ENCODE measurements at places on chromosomes 7 and 10.

- no peak for DNase-seq
Measured at GRCh38 chr10:89171263-89171872, 35.7 kb downstream of the CH25H start.

- no peak for DNase-seq
Measured at GRCh38 chr10:12644380-12645144, 295.2 kb downstream of the CAMK1D start.

DNA sequence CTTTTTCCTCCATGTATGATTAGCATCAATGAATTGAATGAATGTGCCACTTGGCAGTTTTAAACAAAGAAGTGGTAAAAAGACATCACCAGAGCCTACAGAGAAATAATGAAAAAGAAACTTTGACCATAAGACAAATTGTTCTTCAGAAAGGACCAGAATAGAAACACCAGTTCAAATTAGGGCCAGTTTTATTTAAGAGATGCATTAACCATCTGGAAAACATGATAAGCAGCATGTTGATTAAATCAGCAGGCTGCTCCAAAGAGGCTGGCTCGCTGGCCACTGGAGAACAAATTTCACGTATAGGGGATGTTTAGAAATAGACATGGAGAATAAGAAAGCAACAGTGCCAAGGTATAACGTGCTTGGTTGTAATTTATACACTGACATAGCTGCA, 242.3 kb upstream of the AOAH start:
- no peak for DNase-seq

DNA sequence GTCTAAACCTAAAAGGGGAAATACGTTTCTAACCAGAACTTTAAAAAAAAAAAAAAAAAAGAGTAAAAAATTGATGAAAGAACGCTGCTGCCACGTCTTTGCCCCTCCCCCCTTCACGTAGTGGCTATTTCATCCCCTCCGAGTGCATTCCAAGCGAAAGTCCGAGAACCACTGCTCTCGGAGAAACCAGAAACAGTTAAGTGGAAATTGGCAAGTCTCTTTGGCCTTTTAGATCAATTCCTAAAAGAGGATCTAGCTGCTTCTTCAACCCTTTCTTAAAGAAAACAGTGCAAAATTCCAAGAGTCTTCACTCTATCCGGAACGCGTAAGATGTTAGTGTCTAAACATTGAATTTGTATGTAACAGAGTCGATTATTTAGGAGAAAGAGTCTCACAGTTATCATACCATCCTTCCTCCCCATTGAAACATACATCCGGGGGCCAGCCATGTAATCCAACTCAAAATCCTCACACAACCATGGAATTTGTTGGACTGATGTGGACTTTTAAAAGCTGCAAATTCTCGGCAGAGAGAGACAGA, 1.1 kb downstream of the P4HA1 start:
- peak; percentile 38 for DNase-seq

GRCh38 chr7:82404652-82405051, 38.9 kb downstream of the CACNA2D1 start:
- DNase-seq: no peak

- no peak for DNase-seq
Measured at GRCh38 chr7:13279854-13280435, 592.5 kb downstream of the ARL4A start.

DNA sequence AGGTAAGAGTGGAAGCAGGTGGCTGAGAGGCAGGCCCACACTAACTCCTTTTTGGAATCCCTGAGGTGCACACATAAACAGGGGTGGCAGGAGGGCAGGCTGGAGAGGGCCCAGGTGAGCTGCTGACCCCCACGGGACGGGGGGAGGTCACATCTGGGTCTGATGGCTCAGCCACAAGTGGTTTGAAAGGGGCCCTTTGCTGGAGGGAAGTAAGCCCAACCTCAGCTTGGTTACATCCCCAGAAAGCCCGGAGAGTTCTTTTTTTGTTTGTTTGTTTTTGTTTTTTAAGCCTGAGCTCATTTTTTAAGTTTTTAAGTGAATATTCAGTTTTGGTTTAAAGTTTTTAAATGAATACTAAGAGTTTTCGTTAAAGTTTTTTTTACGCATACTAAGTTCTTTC, 72.8 kb upstream of the CUX1 start:
- no peak for DNase-seq

DNA sequence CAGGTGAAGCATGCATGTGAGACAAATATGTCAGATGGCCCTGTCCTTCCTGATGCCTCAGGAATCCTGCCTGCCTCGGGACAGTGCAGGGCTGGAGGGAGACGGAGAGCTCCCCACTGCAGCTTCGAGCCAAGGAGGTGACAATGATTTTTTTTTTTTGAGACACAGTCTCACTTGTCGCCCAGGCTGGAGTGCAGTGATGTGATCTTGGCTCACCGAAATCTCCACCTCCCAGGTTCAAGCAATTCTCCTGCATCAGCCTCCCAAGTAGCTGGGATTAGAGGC, 68.8 kb downstream of the OAT start:
- no peak for DNase-seq

DNA sequence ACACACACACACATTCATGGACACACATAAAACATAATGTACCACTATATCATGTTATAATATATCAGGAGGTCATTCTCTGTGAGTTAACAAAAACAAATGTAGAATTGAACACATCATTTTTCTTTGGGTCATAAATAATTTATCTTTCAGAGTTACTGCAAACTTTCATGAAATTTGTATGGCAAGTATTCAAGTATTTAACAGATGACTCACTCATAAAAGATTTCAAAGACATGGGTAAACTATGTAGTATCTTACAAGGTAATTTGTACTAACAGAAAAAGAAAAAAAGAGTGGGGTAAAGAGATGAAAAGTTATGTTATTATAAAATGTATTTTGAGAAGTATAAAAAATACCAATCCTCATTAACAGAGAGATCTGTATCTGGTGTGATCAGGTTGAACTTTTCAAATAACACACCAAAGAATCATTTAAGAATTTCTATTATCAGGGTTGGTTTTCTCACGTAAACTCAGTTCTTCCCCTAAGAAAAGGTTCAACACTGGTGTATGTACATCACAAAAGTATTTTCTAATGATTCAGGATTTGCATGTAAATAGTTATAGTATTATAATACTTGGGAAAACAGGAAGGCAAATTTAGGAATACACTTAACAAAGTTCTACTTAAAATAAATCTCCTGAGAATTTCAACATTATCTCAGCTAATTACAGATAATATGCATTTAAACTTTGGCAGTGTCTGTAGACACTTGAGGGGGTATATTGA, 933.1 kb upstream of the LRRN3 start:
- DNase-seq: no peak

DNA sequence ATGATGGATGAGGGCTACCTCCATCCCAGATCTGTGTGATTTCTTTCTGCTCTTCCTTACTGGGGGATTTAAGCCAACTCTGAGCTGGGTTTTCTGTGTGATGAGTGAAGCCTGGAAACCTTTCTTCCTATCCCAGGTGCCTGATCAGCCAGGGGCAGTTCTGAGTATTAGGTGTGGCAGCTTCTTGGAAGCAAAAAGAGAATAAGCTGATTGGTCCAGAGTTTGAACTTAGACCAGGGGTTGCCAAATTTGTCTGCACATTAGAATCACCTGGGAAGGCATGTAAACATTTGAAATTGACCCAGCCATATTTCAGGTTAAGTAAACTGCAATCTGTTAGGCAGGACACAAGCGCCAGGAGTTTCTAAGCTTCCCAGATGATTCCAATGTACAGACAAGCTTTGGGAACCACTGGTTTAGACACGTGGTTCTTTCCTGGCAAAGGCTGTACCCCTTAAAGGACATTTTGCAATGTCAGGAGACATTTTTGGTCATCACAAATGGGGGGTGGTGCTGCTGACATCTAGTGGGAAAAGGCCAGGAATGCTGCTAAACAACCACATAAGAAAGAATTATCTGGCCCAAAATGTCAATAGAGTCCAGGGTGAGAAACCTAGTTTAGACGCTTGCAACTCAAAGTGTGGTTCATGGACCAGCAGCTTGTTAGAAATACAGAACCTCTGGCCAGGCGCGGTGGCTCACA, 160.5 kb upstream of the GHITM start:
- no peak for DNase-seq

DNA sequence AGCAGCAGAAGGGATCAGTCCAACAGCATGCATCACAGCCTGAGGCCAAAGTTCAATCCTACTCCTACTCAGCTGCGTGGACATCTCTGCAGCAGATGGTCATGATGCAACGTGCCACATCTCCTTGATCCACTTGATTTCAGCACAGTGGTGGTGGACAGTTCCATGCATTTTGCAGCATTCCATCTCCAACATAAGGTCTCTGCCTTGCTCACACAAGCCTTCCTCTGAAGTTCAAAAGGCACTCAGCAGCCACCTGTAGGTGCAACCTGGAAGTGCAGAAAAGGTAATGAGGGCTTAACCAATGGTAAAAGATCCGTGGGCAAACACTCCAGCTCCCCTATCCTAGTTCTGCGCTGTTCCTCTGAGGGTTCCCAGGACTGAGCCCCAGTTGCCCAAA, 57.5 kb upstream of the CHCHD3 start:
- no peak for DNase-seq

Measured in T-helper 1 cell (primary cell).